ENCODE measurements at places on chromosomes 1 and 21. TPM values are rescaled to one million over a fixed set of nuclear protein-coding genes. Genes with fewer than 3 reads are reported as not detected.
A peak's percentile ranks its signal among the peaks of the same experiment; 100 is the strongest.

OR2T35 gene
- not detected for total RNA-seq

KRTAP10-2 gene
- total RNA-seq: not detected

ITPKB gene
- 21.6 TPM for total RNA-seq

KLHDC9 gene
- 1.3 TPM for total RNA-seq

CCDC181 gene
- total RNA-seq: 2.0 TPM

MACO1 gene
- total RNA-seq: 24.4 TPM

BATF3 gene
- 2.3 TPM for total RNA-seq

IVL gene
- total RNA-seq: 2.7 TPM

ZNF670 gene
- total RNA-seq: 8.7 TPM

LCE1A gene
- not detected for total RNA-seq

DNA sequence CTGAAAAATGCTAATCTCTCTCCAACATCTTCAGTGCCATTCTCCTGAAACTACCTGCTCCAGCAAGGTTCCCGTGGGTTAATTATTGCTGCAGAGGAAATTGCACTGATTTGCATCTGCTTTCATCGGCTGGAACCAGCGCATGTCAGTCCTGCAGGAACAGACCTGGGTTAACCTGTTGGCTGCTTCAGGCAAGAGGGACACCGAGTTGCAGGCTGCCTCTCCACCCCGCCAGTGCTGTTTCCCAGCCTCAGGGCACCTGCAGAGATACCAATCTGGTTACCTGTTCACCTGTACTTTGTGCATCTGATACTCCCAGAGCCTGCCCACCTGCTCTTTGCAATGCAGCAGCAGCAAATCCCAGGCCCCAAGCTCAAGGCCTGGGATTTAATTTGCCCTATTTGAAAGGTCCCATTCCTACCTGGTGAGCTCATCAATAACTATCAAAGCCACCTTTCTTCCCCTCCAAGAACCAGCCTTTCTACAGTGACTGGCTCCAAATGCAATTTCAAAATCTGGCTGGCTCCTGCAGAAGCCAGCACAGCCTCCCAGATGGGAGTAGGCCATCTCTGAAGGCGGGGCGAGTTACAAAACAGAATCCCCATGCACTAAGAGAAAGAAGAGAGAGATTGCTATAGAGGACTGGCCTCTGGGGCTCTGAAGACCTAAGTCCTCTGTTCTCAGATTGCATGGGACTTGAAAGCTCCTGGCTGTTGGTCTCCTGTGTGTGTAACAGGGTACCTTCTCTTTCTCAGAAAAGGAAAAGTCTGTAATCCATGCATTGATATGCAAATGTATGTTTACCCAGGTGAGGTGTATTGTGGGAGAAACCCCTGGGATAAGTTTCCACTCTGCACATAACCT lies 67.8 kb downstream of the TOMM20 start:
- no peak for DNase-seq

- DNase-seq: no peak
Observed at GRCh38 chr1:14452551-14452950, 145.9 kb upstream of the KAZN start.

- peak; percentile 15 for DNase-seq
Observed at GRCh38 chr1:62436039-62436465, 797 bp upstream of the USP1 start.

GRCh38 chr21:34910396-34910795 lies 138.7 kb downstream of the RUNX1 start:
- no peak for DNase-seq

GRCh38 chr21:31671146-31671716 lies 11.7 kb downstream of the SOD1 start:
- no peak for DNase-seq

DNA sequence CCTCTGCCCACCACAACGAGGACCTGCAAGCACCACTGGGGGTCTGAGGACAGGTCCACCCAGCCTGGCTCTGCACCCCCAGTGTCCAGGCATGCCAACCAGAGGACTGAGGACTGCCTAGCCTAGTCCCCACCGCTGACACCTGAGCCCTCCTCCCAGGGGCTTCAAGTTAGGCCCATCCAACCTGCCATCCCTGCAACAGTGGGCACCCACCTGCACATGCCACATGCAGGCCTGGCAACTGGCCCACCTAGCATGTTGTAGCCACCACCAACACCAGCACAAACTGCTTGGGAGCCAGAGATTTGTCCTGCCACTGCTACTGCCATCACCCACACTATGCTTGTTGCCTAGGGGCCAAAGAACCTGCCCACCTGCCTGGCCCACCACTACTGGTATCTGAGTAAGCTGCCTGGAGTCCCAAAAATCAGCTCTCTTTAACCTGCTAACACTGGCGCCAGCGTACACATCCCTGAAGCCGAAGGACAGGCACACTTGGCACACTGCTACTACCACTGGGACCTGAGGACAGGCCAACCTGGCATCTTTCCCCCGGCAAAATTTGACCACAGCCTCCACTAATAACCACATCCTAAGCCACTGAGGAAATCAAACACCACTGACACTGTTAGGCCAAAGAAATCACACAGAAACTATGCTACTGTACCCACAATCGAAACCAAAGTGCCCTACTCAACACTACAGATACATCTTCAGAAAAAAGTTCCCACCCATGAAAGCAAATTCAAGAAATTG lies 61.5 kb downstream of the PSMG1 start:
- DNase-seq: no peak

- no peak for DNase-seq
Observed at GRCh38 chr1:62691062-62691844, 3.1 kb upstream of the DOCK7 start.

DNA sequence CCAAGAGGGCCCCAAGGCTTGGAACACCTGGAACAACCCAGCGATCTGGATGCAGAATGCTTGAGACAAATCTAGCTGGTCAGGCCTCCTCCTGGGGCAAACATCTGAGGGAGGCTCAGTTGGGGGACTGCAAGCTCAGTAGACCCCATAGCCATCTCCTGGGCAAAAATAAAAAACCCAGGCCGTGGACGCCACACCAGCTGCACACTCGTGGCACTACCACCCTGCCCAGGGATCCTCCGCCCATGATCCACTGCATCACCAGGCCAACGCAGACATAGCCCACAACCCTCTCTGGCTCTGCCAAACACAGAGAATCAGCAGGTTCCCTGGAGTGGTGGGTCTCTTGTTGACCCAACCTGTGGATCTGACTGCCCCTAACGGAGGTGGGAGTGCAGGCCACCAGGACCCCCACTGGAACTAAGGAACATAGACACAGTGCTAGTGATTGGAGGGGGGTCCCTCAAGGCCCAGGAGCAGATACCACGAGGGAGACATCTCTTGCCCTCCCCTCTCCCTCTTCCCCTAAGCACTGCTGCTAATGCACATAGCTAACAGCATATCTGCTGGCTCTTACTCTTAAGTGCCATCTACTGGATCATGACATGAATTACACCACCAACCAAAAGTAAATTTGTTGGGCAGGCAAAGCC lies 147.2 kb downstream of the CHD1L start:
- no peak for DNase-seq

- DNase-seq: no peak
Observed at GRCh38 chr1:190439447-190439846, 38.2 kb downstream of the BRINP3 start.

DNA sequence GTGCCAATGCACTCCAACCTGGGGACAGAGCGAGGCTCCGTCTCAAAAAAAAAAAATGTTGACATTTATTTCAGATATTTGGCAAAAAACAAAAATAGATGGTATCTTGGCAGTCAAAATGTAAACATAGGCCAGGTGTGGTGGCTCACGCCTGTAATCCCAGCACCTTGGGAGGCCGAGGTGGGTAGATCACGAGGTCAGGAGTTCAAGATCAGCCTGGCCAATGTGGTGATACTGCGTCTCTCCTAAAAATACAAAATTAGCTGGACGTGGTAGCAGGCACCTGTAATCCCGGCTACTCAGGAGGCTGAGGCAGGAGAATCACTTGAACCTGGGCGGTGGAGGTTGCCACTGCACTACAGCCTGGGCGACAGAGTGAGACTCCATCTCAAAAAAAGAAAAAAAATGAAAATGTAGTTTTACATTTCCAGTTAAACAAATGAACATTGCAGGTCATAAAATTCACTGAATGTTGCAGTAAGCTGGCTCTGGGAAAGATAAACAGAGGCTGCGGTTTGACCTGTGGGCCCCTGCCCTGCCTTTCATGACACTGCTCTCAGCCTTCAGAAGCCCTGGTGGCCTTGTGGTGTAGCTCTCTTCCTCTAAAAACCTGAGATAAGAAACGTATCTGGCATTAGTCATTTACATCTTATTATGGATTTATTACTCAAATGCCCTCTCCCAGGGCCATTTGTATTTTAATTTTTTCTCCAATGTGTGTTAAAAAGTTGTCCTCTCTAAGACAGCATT lies 12.2 kb upstream of the SLC44A3 start:
- DNase-seq: no peak

DNA sequence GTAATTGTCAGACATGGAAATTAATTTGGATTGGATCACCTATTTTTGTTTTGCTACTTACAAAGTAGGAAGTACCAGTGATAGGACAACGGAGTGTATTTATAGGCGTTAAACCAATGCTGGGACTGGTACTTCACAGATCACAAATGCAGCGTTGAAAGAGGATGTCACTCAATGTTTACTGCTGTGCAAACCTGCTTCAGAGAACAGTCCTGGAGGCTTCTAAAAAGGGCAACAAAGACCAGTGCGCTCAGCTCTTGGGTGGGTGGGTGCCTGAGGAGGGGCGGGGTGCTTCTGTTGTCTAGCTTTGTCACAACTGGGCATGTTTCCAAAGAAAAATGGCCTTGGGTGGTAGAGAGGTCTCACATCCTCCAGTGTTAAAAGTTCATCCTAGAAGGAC lies 2.1 kb downstream of the C1orf21 start:
- no peak for DNase-seq

DNA sequence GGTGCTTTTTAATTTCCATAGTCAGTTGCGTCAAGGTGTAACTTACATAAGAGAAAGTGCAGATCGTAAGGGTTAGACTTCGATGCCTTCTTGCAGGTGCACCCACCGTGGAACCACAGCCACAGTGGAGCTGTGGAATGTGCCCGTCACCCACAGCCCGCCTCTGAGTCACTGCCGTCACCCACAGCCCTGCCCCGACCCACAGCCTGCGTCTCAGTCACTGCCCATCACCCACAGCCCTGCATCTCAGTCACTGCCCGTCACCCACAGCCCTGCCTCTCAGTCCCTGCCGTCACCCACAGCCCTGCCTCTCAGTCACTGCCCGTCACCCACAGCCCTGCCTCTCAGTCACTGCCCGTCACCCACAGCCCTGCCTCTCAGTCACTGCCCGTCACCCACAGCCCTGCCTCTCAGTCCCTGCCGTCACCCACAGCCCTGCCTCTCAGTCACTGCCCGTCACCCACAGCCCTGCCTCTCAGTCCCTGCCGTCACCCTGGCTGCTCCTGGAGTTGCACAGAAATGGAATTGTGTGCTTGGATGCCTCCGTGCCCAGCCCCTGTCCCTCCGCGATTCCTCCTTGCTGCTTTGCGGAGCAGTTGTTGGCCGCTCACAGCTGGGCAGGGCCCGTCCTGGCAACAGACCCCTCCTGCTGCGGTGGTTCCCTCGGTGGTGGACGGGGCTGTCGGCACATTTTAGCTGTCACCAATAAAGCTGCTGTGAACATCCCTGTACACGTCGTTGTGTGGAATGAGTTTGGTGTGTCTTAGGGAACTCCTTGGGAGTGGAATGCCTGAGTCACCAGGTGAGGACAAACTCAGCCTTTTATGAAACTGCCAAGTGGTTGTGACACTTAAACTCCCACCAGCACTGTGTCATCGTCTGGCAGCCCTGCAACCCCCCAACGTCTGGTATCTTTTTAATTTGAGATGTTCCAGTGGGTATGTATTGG lies 44.9 kb upstream of the COL6A2 start:
- no peak for DNase-seq

GRCh38 chr1:18939398-18940302 lies 16.8 kb downstream of the IFFO2 start:
- DNase-seq: no peak

DNA sequence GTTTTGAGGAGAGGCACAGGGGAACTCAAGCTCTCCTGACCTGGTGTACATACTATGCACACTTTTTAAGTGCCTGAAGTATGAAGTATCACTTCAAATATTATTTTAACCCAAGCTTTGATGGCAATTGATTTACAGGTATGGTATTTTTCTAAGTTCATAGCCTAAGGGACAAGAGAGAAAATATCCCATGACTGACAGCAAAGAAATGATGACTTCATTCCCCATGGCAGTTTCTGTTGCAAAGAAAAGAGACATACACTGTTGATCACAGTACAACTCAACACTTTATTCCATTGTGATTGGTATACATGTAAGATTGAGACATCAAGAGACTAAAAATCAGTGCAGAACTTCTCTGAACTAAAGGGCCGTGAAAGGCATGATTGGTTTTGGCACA lies 41.8 kb upstream of the BCL10 start:
- no peak for DNase-seq

DNA sequence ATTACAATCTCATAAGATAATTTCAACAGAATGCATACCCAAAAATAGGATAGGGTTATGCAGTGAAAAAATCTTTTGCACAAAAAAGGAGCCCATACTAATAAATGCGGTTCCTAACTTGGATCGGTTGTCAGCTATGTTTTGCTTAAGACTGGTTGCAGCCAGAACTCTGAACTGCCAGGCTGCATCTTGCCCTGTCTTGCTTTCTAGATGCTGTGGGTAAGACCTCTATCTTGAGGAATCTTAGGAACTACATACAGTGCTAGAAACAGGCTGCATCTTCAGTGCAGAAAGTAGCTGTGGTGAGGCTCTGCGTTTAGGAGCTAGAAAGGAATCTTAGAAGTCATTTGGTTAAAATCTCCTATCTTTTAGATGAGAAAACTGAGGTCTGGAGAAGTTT lies 45.6 kb upstream of the PLA2G4A start:
- DNase-seq: no peak

GRCh38 chr1:66176832-66177231 lies 357.1 kb upstream of the SGIP1 start:
- no peak for DNase-seq

GRCh38 chr1:193609592-193609991 lies 423.2 kb upstream of the B3GALT2 start:
- no peak for DNase-seq

- no peak for DNase-seq
Observed at GRCh38 chr1:12521096-12521495, 96.9 kb downstream of the DHRS3 start.

GRCh38 chr1:66000033-66000637 lies 207.4 kb downstream of the PDE4B start:
- DNase-seq: no peak

- no peak for DNase-seq
Observed at GRCh38 chr1:218365226-218365999, 20.3 kb downstream of the TGFB2 start.

DNA sequence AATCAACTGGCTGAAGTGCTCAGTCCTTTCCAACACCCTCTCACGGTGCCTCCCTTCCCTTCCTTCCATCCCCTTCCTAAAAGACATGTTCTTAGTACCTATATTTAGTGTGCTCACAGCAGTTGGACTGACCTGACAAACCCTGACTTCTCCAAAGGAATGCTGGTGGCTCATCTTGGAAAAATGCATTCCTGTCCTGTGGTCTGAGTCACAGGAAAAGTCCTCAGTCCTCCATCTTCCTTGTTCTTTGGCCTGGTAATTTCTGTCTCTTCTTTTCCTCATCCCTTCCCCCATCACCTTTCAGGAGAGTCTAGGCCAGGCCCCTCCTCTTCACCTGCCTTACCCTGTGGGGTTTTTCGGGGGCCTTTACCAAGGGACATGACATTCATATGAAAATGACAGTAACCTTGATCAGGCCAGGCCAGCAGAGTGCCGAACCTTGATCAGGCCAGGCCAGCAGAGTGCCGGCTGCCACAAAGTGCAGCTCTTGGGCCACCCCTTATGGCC lies 7.2 kb downstream of the ATP1B1 start:
- no peak for DNase-seq
